ENCODE measurements at places on chromosomes 12 and 14.

DNA sequence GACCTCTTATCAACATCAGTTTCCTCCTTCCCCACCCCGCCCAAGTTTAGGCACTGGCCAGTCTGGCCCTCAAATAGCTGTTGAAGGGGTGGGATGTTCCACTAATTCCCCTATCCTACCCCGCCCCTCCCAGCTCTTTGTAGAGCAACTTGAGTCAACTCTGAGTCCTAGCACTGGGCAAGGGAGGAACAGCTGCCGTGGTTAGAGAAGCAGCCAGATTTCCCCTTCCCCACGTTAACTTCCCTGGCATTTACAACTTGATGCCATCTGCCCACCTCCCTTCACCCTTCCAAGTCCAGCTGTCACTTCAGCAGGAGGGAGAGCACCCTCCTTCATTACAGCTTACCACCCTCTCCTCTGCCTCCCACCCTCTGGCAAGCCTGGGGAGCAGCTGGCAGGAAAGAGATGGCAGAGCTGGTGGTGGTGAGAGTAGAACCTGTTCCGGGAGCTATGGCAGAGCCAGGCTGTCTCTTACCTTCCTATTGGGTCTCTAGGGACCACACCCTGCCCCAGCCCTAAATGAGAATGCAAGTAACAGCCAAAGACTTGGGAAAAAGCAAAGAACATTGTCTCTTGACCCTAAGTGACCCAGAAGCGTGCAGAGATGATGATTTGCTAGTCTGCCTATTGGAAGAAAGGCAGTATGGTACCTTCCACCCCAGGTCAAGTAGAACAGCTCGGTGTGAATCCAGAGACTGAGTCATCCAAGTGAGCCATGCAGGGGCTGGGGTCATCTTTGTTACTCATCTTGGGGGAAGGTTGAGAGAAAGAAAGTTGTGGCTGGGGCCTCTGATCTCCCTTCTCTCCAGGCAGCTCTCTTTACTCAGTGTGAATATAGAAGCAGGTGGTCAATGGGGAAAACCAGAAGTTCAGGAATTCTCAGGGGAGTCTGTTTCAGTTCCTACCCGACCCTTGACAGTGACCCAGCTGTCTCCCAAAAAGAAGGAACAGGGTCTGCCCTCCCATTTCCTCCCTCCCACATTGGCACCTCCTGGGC is 1.5 kb downstream of the BLOC1S1 start:
- DNase-seq = no peak

DNA sequence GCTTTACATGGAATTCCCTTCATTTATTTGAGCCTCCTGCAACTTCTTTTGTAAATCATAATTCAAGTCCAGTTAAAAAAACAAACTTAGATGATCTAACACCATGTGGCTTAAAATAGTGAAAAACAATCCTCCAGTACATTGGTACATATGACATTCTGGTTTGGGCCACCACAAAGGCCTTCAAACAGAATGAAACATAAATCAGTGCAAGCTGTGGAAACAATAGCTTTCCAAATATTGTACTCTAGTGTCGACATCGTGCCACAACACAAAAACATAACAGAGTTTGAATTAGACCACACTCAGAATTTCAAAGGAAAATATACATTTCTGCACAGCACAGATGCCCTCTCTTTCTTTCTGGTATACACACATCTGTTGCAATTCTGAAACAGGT is 751.3 kb downstream of the SLC6A15 start:
- DNase-seq = no peak

DNA sequence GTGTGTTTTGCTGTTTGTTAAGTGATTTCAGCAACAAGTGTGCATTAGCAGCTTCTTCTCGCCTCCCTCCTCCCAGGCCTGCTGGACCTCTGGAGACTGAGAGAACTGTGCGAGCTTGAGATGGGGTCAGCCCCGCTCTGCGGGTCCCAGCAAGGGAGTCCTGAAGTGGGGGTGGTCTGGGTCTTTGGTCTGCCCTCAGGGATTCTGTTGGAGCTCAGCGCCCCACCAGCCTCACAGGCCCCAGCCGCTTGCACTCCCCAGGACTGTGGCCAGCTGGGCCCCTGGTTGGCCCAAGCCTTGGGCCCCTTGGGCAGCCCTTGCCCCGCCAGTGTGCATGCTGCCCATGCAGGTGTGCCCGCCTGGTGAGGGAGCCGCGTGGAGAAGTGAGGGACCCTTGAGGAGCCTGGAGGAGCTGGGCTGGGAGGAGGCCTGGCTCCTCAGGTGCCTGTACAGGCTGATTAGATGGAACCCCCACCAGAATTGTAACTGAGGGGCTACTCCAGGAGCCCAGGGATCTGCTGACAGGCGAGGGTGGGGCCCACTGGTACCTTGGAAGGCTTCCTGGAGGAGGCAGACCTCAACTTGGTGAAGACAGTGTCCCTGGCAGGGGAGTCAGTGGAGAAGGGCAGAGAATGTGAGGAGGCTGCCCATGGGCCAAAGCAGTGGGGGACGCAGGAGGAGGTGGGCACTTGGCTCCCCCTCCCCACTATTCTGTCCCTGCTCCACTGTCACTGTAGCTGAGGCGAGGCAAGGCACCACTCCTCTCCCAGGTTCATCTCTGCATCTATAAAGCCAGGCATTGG is 56.7 kb downstream of the BEGAIN start:
- no peak for DNase-seq

GRCh38 chr14:33957993-33958392 is 7.1 kb upstream of the EGLN3 start:
- DNase-seq = no peak

DNA sequence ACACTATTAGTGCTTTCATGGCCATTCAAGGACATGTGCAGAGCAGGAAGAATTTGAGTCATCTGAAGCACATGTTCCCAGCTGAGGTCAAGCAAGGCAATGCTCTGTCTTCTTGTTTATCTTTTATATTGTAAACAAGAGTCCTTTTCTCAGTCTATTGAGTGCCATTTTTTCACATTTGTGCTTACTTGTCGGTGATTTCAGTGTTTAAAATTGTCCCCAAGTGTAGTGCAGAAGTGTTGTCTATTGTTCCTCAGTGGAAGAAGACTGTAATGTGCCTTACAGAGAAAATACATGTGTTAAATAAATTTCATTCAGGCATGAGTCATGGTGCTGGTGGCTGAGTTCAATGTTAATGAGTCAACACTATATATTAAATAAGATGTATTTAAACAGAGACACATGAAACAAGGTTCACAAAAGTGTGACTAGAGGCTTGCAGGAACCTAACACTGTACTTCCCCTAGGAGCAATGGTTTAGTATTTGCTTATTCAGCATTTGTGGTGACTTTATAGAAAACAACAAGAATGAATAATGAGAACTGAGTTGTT is 391.1 kb downstream of the LRIG3 start:
- no peak for DNase-seq

- no peak for DNase-seq
Observed at GRCh38 chr12:80187660-80188090, 88.3 kb downstream of the OTOGL start.

- no peak for DNase-seq
Observed at GRCh38 chr12:5499566-5500330, 67.8 kb downstream of the NTF3 start.

- no peak for DNase-seq
Observed at GRCh38 chr12:7060353-7060954, at the start of gene C1S. C1S (plus strand) TSS chr12:7060718; CDS start chr12:7061913, 1,195 bp downstream.

GRCh38 chr14:96894966-96895365 is 97.8 kb downstream of the VRK1 start:
- no peak for DNase-seq

- DNase-seq = no peak
Observed at GRCh38 chr12:7497661-7498060, 5.9 kb downstream of the CD163 start.

- DNase-seq = no peak
Observed at GRCh38 chr14:104591506-104592291, 12.1 kb downstream of the C14orf180 start.

DNA sequence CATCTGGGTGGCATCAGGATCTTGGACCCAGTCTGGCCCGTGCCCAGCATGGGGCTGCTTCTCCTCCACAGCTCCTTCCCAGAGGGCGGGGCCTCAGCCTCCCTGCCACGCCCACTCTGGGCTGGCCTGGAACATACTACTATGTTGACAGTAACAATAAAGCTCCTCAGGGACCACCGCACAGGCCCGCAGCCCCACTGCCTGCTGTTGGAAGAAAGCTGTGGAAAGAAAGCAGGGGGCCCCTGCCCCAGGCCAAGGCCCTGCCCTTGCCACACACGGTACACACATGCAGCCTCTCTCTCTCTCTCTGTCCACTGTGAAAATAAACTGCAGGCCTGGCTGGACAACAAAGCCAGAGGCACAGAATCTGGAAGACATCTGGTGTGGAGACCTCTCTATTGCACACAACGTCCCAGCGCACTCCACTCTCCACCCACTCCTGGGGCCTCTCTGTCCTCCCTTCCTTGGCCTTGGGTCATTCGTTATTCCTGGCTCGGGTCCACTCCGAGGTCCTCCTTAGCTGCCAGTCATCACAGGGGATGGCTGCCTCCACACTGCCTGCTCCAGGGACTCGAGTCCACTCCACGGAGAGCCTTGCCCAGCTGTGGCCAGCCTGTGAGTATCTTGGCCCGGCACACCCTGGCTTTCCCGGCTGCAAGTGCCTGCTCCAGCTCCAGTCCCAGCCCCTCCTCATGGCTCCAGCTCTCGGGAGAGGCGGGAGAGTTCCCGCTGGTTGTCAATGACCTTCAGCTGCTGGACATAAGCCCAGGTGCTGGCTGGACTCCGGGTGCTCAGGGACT is 11.8 kb upstream of the ENDOU start:
- DNase-seq = no peak

DNA sequence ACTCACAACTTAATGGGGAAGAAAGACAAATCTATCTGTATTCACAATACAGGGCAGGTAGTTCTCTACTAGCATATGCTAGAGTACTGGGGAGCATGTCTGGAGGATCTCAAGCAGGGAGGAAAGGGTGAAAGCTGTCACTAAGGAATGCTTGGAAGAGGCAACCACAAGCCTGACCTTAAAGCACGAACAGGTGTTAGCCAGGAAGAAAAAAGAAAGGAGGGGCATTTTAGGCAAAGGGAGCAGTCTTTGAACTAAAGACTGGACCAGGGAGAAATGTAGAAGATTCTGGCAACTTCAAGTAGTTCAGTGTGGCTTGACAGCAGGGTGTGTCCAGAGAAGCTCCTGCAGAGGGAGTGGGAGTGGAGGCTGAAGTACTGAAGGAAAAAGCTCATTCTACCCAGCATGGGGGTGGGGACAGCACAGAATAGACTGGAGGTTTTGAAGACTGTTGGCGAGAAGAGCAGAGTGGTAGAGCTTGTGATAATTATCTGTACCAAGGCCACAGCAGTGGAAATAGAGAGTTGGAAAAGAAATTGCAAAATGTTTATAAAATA is 50.9 kb downstream of the AP5M1 start:
- no peak for DNase-seq

DNA sequence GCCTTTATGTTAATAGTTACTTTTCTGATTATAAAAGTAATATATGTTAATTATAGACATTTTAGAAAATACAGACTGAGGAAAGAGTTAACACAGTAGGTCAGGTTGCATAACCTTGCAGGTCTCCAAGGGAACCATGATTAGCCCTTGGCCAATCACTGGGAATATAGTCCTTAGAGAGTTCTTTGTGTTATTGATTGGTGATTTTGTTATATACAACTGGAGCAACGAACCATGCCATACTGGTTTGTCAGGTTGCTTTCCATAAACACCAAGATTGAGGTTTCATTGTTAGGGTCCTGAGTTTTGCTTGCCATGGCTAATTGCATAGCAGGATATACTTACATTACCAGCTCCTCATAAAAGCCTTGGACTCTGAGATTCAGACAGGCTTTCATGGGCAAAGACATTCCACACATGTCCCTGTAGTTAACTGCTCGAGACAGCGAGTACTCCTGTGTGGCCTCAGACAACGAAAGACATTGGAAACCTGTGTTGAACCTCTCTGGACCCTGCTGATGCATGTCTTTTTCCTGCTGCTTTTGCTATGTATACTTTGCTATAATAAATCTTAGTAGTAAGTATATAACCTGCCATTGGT is 33.7 kb downstream of the MAPK1IP1L start:
- no peak for DNase-seq

GRCh38 chr14:32571551-32571950 is 242.5 kb downstream of the AKAP6 start:
- DNase-seq = no peak

DNA sequence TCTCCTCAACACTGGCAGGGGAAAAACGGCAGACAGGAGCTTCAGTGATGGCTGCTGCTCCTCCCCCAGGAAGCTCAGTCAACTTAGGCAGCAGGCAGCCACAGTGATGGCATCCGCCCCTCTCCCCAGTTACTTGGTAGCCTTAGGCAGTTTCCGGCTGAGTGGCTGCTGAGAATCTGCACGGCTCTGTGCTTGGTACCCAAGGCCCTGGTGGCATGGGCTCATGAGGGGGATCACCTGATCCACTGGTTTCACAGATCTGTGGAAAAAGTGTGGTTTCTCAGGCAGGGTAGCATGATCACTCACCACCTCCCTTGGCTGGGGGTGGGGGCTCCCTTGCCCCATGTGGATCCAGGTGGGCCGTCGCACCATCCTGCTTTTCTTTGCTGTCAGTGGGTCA is 244.6 kb upstream of the MDGA2 start:
- no peak for DNase-seq

All from activated CD4-positive, alpha-beta T cell treated with anti-CD3 and anti-CD28 coated beads, Interleukin-2, amount 50 U/mL, for 4 hours (primary cell).